ENCODE measurements at places on chromosomes 2 and 18.

- no peak for DNase-seq
Observed at GRCh38 chr18:3453540-3454364, 3.8 kb downstream of the TGIF1 start.

GRCh38 chr2:71513096-71513495 lies 59.7 kb downstream of the DYSF start:
- no peak for DNase-seq

DNA sequence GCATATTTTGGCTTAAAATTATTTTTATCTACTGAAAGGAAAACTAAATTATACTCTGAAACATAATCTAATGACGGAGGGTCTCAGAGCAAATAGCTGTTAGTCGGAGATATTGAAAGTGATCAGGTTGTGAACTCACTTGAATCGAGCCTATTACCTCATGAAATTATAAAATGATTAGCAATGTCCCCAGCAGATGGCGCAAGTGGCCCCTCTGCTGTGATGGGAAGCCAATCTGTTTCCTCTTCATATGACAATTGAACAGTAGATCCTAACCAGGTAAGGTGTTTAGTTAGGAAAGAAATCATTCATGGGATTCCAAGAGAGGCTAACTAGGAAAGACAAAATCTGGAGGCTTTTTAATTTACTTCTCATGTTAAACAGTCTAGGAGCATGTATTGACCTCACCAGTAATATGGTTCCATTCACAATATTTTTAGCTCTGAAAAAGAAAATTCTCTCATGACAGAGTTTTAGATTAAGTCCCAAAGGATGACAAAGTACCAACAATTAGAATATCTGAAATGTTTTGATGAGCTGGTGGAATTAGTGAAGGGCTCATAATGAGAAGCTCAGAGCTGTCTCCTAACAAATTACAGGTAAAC lies 29.9 kb upstream of the MPPE1 start:
- peak; percentile 53 for DNase-seq

DNA sequence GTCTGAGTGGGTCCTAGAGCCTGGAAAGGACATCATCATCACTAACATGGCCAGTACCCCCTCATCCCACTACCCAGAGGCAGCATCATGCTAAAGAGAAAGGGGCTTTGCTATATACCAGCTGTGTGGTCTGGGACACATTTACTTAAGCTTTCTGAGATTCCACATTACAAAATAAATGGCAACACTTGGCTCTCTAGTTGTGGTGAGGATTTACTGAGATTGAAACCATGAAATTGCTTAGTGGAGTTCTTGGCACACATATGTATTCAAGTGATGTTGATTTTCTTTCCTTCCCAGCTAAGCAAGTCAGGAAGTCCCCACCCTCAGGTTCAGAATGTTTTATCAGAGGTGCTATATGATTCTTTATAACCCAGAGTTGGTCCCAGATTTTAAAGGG lies 362.0 kb downstream of the CLIP4 start:
- DNase-seq = no peak

- DNase-seq = no peak
Observed at GRCh38 chr2:74695663-74696062, 41.6 kb downstream of the SEMA4F start.

- no peak for DNase-seq
Observed at GRCh38 chr18:10261344-10262276, 192.8 kb upstream of the APCDD1 start.

All from stimulated activated CD8-positive, alpha-beta memory T cell treated with anti-CD3 and anti-CD28 coated beads, Interleukin-15, amount 100 ng/mL, for 24 hours (primary cell).